ENCODE measurements at places on chromosomes 4 and X.

GRCh38 chr4:153488006-153488891 lies 22.1 kb downstream of the TMEM131L start:
- no peak for DNase-seq

GRCh38 chrX:17039826-17040225 lies 93.4 kb downstream of the REPS2 start:
- DNase-seq: no peak

DNA sequence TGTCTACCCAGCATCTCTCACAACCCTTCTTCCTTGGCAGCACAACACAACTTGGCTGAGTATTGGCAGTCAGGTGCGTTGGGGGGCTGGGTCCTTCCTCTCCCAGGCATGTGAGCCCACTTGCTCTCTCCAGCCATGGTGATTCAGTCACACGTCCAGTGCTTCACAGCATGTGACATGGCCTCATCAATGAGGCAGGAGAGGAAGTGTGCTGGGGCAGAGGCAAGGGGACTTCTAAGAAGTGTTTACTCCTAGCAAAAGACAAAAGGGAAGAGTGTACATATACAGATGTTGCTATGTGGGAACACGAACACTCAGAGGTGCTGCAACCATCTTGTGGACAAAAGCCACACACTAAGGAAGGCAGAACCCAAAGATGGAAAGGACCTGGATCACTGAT lies 380.8 kb downstream of the FBXW7 start:
- no peak for DNase-seq

GRCh38 chr4:61604054-61604453 lies 403.9 kb downstream of the ADGRL3 start:
- DNase-seq: no peak

GRCh38 chrX:30538271-30538670 lies 39.3 kb downstream of the TASL start:
- DNase-seq: no peak
